ENCODE measurements at places on chromosomes 11 and 22.

DNA sequence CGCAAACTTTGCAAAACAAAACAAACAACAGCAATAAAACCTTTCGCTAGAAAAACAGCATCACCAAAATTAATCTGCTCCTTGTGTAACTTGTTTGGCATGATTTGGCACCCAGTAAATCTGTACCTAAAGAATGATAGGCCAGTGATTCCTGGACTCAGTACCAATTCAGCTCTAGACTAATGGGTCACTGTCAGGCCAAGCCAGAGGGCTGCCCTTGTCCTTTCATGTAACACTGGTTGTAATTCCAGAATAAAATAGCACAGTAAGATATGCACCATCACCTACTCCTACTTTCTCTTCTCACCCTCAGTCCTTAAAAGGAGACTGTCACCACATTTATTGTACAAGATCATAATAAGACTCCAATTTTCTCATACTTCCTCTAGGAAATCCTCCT is 341.6 kb upstream of the PITPNB start:
- no peak for DNase-seq

GRCh38 chr22:35660291-35661127 is 12.3 kb downstream of the APOL6 start:
- peak; percentile 13 for DNase-seq

GRCh38 chr11:43418197-43418596 is 59.5 kb downstream of the TTC17 start:
- no peak for DNase-seq

DNA sequence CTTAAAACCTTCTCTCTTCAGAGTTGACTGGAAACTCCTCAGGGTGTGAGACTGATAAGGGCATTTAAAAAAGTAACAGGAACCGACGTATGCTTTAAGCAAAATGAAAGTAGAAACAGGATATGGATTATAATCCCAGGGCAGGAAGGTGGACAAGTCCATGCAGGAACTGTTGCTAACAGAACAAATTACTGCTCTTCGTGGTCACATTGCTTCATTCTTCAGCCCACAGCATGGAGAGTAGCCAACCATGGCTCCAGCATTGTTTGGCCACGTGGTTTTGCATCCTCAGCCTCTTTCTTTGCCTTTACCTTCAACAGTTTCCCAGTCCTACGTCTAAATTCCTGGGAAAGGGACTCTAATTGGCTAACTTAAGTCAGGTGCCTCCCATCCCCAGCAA is 563.1 kb upstream of the ISX start:
- no peak for DNase-seq

DNA sequence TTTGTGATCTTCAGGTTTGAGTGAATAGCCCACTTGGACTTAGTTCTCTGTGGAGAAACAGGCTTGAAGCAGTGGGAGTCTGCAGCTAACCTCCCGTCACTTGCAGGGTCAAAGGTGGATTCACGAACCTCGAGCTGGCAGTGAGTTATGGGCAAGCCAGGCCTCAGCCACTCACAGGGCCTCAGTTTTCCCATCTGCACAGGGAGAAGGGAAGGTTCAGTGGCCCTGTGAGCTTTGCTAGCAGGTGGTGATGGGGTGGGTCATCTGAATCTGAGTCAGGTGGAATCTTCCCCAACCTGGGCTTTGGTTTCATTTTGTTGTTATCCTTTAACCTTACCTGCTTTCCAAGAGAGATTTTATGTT is 86.6 kb upstream of the GRIK4 start:
- no peak for DNase-seq

- DNase-seq: no peak
Observed at GRCh38 chr11:11772865-11773515, 68.8 kb upstream of the USP47 start.

DNA sequence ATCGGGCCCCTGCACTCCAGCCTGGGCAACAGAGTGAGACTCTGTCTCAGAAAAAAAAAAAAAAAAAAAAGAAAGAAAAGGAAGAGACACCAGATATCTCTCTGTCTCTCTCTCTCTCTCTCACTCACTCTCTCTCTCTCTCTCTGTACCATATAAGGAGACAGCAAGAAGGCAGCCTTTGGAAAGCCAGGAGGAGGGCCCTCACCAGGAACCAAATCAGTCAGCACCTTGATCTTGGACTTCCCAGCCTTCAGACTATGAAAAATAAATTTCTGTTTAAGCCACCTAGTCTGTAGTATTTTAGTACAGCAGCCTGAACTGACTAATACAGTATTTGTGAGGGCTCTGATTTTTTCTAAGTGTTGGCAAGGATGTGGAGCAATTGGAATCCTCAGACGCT is 13.6 kb upstream of the ALDH3B2 start:
- no peak for DNase-seq

DNA sequence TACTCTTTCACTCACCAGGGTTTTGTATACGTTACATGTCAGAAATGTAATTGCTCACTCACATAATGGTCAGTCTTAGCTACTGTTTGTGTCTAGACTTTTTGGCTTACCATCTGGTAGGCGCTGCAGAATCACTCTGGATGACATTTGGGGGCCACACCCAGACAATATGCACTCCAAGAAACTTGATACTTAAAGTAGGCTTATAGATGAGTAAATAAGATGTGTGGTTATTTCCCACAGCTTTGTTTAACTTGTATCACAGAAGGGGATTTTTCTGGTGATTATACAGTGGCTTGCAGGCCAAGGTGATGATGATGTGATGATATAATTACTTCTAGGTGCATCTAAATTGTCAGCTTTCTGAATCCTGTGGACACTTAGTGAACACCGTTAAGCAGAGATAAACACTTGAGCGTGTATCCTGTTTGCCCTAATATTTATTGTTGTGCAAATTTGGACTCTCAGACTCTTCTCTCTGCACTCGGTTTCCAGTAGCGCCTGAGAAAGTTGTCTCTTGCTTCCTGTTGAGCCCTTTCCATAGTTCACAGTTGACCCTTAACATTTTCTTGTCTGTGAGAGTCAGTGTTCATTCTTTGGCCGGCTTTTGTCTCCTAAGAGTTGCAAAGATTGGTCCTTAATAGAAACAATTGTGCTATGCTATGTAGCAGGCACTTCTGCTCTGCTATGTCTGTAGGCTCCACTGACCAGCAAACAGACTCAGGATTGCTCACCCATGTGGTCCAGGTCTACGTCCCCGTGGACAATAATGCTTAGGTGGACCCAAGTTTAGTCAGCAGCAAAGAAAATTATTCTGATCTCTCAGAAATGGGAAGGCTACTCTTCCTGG is 89.3 kb downstream of the PRR5L start:
- no peak for DNase-seq

- peak; percentile 4 for DNase-seq
Observed at GRCh38 chr11:117584056-117584830, 212.8 kb downstream of the DSCAML1 start.

- DNase-seq: no peak
Observed at GRCh38 chr11:2693271-2694261, 6.2 kb downstream of the KCNQ1OT1 start.

DNA sequence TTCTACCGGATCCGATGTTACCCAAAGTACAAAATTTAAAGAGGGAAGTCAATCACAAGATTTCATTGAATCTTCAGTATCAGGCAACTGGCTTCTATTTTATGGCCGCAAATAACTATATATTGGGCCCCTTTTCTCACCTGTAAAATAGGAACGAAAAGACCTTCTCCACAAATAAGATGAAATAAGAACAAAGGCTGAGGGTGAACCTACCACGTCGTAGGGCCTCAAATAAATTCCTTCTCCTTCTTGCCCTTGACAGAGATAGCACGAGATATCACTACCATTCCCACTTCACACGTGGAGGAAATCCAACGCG is 794 bp upstream of the EMSY start:
- DNase-seq: no peak

GRCh38 chr22:46557736-46558480 is 20.5 kb upstream of the CELSR1 start:
- no peak for DNase-seq

DNA sequence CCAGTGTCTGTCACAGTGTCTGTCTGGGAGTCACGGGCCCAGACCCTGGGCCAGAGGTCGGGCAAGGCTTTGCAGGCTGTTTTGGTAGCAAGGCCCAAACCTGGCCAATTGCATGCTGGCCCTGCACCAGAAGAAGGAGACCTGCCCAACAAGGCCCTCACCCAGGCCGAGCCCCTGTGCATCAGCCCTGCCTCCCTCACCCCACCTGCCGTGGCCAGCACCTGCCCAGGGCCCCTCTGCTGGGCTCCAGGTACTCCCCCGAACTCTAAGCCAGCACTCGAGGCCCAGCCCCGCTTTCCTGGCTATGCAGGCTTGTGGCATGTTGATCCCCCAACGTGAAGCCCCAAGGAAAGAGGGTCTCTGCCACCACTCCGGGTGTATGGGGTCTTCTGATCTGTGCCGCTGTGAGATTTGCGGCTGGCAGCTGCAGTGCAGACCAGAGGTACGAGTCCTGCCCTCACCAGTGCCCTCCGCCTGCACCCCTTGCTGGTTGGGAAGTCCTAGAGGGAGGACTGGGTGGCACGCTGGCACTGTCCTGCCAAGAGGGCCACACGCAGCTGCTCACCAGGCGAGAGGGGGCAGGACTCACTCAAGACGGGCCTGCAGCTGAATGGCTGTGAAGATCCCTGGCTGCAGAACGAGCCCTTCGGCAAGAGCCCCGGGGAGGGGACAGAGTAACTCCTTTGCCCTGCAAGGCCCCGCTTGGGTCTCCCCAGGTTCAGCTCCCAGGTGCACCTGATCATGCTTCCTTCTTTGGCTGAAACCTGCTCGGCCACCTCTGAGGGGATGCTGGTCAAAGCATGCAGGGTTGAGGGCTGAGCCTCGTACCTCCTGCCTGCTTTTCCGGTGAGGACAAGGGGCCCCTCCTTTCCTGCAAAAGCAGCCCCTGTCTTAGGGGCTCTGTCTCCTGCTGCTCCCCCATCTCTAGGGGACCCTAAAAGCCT is 6.7 kb upstream of the SEPTIN5 start:
- no peak for DNase-seq

DNA sequence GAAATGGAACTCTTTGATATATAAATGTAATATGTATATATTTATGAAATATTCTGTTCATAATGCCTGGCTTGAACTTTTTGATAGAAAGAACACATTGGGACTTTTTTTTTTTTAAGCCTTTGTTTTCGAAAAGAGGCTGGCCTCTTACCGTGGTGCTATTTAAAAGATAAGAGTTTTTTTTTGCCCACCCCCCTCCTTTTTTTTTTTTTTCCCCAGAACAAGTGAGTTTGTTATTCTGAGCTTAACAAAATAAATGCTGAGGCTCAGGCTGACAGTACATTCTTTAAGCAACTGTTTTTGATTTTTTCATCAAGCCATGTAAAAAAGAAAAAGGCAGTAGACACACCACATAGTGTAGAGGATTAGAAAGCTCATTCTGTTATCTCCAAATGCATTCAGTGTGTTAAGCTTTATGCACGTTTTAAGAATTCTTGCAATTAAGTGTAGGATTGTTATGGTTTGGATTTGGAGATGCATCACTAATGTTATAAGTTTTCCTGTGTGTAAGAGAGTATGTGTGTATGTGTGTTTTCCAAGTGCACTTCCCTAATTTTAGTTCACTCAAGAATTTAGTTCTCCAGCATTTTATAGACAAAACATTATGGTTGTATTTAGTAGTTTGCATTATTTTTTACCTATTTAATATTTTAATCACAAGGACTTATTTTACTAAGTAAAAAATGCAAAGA is 12.0 kb downstream of the PDHX start:
- DNase-seq: no peak

- DNase-seq: no peak
Observed at GRCh38 chr11:16363706-16364105, 7.4 kb upstream of the SOX6 start.

DNA sequence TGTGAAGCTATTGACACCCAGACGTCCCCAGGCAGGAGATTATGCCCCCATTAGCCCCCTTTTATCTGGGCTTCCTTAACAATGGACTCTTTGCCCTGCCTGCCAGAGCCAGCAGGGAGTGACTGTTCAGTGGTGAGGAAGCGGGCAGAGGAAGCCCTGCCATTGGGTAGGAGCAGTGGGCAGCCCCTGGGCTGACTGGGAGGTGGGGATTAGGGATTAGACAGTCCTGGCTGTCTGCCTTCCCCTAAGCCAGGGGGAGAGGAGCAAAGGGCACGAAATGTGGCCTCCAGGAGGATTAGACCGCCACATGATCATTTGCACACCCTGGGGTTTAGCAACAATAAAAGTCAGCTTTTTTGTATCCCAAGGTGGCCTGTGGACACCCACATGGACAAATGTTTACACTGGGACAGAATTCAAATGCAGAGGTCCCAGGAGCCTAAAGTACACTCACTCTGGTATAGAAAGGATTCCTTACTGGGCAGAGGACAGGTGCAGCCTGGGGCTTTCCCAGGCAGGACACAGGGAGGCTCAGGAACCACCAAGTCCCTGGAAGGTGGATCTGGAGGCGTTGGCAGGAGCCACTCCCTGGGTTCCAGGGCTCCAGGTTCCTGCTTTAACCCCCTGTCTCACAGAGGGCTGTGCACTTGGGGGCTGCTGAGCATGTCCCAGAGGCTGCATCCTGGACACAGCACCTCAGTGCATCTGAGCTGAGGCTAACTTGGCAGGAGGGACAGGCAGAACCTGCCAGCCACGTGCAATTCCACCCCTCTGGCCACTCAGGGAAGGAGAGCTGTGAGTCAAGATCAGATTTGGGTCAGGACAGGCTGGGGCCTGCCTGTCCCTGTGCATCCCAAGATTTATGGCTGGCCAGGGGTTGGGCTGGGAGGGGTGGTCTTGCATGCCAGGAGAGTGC is 2.1 kb downstream of the PNPLA3 start:
- no peak for DNase-seq

- no peak for DNase-seq
Observed at GRCh38 chr11:66070604-66071380, 720 bp downstream of the PACS1 start.

- no peak for DNase-seq
Observed at GRCh38 chr11:62449451-62449851, 30.6 kb downstream of the SCGB1A1 start.

DNA sequence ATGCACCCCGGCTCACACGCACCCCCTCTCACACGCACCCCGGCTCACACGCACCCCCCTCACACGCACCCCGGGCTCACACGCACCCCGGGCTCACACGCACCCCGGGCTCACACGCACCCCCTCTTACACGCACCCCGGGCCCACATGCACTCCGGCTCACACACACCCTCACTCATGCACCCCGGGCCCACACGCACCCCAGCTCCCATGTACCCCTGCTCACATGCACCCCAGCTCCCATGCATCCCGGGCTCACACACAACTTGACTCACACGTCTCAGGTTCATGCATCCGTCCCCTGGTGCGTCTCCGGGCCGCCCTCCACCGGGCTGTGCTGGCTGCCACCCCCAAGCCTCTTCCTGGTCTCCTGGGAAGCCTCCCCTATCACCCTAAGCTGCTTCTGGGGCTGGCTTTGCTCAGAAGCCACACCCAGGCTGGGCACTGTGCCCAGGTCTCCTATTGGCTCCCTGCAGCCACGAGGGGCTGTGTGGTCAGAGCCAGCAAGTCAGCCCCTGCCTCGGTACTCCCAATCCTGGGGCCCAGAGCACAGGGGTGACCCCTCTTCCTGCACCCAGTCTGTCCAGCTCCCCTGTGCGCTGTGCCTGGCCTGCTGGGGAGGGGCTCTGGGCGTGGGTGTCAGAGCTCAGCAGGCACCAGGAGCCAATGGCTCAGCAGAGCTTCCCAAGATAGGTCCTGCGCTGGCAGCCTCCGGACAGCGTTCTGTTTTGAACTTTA is 16.9 kb downstream of the TSPAN4 start:
- peak; percentile 84 for DNase-seq
